AG04449 (cell line): ENCODE measurements at places on chromosomes 11 and 22.

DNA sequence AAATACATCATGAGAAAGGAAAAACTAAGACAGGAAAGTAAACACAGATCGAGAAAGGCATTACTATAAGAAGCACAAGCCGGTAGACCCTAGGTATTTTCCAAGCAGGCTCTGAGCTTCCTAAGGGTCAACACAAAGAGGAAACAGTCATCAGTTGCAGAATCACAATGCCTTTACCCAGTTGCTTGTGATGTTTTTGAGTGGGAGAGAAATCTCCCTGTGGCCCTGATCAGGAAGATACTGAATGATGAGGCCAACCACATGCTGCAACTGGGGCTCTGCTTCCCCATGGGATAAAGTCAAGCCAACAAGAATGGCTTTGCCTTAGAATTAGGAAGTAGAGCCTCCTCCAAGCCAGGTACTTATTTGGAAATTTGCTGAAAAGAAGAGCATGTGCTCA is 132.6 kb downstream of the MICAL2 start:
- DNase-seq, result no peak

DNA sequence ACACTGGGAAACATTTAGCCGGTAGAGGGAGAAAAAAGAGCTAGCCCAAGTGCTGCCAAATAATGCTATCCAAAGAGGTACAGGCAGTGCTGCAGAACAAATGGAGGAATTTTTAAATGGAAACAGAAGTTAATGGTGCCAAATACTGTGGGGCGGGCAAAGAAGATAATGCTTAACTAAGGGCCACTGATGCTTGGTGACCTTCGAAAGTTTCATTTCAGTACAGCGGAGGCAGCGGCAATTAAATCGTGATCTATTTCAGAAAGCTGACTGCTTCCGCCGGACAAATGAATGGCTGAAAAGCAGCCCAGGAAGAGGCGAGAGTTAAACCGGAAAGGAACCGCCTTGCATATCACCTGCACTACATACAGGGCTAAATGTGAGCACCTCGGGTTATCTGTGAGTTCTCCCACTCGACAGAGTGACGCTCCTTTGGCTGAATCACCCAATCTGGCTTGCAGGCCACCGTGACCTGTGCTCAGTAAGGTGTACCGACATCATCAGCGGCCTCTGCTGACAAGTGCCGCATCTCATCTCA is 42.1 kb downstream of the CADM1 start:
- no peak for DNase-seq

- no peak for DNase-seq
These were observed 114.2 kb downstream of the ME3 start for GRCh38 chr11:86558207-86558606.

DNA sequence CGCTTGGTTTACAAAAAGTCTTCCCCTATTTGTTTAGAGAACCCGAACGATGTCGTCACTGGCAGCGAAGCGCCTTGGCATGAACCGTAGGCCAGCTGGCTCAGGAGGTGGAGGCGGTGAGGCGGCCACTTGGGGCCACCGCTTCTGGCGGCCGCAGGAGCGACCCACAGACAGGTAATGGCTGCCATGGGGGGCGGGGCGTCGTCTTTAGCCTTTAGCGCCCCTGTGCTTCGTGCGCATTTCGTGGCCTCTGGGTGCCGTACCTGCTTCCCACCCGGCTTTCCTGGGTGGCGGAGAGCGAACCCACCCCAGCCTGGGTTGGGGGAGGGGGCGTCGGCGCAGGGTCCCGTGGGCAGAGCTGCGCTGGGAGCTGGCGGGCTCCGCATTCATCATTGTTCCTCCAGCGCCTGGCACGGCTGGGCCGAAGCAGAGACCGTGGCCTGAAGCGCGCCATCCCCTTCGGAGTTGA is 469 bp upstream of the OSBP2 start:
- no peak for DNase-seq

DNA sequence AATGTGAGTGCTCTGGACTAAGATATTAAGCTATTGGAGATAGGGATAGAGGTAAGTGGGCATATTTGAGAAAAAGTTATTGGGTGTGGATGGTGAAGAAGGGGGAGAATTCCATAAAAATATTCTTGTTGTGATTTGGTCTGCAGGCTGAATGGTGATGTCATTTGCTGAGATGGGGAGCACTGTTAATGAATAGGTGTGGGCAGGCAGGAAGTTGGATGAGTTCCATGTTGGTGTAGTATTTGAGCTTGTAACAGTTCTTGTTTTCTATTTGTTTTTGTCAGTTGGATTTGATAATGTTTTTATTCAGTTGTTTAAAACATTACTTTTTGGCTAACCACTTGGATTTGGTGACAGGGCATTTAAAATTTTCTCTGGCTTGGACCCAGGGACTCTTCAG is 168.8 kb downstream of the C11orf87 start:
- no peak for DNase-seq

DNA sequence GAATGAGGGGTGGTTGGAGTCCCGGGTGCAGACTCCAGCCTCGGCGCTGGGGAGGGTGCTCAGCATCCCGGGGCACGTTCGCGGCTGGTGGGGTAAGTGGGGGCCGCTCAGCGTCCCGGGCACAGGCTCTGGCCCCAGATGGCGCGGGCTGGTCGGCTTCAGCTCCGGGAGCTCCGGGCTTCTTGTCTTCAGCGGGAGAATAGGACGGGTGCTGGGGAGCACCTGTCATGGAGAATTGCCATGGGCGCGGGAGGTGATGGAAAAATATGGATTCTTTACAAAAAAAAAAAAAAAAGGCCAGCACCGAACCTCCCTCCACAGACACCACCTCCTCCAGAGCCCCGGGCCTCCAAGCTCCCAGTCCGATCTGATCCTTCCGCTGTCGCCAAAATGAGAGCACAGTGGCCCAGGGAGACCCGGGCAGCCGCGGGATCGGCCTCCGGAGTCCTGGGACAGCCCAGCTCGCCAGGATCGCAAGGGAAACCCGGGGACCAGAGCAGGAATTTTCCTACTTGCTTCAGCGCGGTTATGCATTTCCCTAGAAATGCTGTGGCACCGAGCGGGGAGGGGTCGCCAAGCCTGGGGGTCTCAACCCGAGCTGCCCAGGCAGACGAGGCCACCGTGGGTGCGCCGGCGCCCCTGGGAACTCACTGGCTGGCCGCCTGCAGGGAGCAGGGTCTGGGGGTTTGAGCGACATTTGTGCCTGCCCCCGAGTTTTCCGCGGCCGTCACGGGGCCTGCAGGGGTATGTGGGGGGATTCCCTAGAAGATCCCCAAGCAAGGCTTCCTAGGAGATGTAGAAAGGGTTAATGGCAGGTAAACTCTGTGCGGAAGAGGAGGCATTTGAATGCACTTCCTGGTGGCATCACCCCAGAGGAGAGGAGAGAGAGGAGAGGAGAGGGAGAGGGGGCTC is 1336.9 kb downstream of the BRD1 start:
- DNase-seq, result no peak

- no peak for DNase-seq
These were observed 37.1 kb downstream of the SHISAL1 start for GRCh38 chr22:44275631-44275995.

DNA sequence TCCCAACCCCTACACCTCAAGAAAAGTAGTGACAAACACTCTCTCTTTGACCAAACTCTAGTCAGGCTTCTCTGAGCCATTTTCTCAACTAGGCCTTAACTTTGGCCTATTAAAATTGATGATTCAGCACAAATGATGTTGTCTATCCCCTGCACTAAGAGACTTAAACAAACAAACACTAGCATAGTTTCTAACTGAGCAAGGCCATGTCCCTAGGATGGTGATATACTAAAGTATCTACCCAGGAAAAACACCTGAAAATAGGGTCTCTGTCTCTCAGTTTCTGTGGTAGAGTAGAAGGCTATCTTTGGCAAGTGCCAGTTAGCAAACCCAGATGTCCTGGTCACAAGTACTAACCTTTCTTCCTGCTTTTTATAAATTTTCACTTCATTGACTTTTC is 219.7 kb upstream of the ANO3 start:
- DNase-seq, result no peak

GRCh38 chr11:64918017-64918416 is 1.0 kb upstream of the ATG2A start:
- no peak for DNase-seq

GRCh38 chr11:7688238-7688826 is 15.0 kb upstream of the CYB5R2 start:
- DNase-seq, result no peak

GRCh38 chr11:1546536-1547466 is 25.3 kb downstream of the DUSP8 start:
- no peak for DNase-seq

- no peak for DNase-seq
These were observed 229.5 kb downstream of the METTL15 start for GRCh38 chr11:28337701-28338100.

GRCh38 chr11:72771507-72771906 is 19.3 kb upstream of the ARAP1 start:
- DNase-seq, result no peak
